ENCODE measurements at places on chromosomes 2 and 18.

DNA sequence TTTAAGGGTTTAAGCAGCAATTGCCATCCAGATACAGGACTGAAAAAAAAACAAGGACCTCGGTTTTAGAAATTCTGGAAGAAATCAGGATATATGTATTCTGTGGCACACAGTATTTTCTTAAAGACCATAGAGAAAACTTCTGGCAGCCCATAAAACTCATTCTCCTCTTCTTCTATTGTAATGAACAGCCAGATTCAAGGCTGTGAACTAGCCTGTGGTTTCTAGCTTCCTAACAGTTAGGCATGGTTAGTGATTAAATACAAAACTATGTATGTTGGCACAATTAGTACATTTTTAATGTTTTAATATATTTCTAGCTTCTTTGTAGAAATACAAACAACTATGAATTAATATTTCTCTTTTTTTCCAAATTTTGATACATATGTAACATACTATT lies 555.7 kb downstream of the DSC3 start:
- H3K36me3 ChIP-seq, result no peaks in the 10 kb centered on the region
- H3K4me3 ChIP-seq, result no peak overlapping the region
- DNase-seq, result no peak
- no peaks in the 10 kb centered on the region for H3K4me1 ChIP-seq
- H3K27ac ChIP-seq, result no peak overlapping the region
- H3K27me3 ChIP-seq, result no peaks in the 10 kb centered on the region

DNA sequence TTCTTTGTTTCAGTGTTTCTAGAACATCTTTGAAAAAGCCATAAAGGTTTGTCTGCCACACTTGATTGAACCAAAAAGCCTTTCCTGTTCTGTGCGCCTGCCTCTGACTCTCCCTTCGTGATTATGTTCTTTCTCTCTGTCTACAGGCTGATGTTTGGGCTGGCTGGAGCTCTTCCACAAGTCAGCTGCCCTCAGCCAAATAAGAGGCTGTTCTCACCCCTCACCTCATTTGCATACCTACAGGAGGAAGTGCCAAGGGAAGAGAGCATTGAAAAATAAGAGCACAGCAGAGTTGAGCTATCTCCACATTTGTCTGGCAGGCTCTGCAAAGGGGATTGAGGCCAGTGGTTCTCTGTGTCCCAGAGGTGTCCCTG lies 15.8 kb downstream of the INPP5D start:
- H3K27me3 ChIP-seq, result no peaks in the 10 kb centered on the region
- no peak for DNase-seq
- peak overlapping the region; percentile 27 for H3K27ac ChIP-seq
- H3K36me3 ChIP-seq, result no peaks in the 10 kb centered on the region

- H3K4me3 ChIP-seq, result no peak overlapping the region
- no peaks in the 10 kb centered on the region for H3K27me3 ChIP-seq
- no peak for DNase-seq
- no peaks in the 10 kb centered on the region for H3K4me1 ChIP-seq
Measured at GRCh38 chr2:127401757-127402695, 14.3 kb upstream of the MAP3K2 start.

GRCh38 chr2:143564419-143564818 lies 435.2 kb downstream of the ARHGAP15 start:
- DNase-seq, result no peak
- H3K27me3 ChIP-seq, result no peaks in the 10 kb centered on the region
- H3K4me1 ChIP-seq, result no peaks in the 10 kb centered on the region
- H3K4me3 ChIP-seq, result no peak overlapping the region
- no peaks in the 10 kb centered on the region for H3K36me3 ChIP-seq
- no peak overlapping the region for H3K27ac ChIP-seq

- H3K27ac ChIP-seq, result no peak overlapping the region
- peaks cover 4% of the 10 kb centered on the region for H3K36me3 ChIP-seq
- H3K4me1 ChIP-seq, result no peaks in the 10 kb centered on the region
- no peaks in the 10 kb centered on the region for H3K27me3 ChIP-seq
- no peak for DNase-seq
- H3K4me3 ChIP-seq, result no peak overlapping the region
Measured at GRCh38 chr2:72605836-72606442, 219.9 kb downstream of the EXOC6B start.

GRCh38 chr18:49988733-49989132 lies 175.4 kb upstream of the ACAA2 start:
- no peaks in the 10 kb centered on the region for H3K27me3 ChIP-seq
- H3K27ac ChIP-seq, result no peak overlapping the region
- no peaks in the 10 kb centered on the region for H3K36me3 ChIP-seq
- DNase-seq, result no peak
- no peak overlapping the region for H3K4me3 ChIP-seq
- no peaks in the 10 kb centered on the region for H3K4me1 ChIP-seq

- peak within 1 kb of the TSS; percentile 54 for H3K4me3 ChIP-seq
- H3K36me3 ChIP-seq, result no peaks in the 10 kb centered on the region
- peak; percentile 71 for DNase-seq
- H3K27ac ChIP-seq, result peak within 1 kb of the TSS; percentile 85
Measured at GRCh38 chr2:9205963-9206948, at the start of gene ASAP2. ASAP2 (plus strand) TSS chr2:9206812; CDS start chr2:9207105, 293 bp downstream.

GRCh38 chr2:146108993-146109392 lies 1589.1 kb upstream of the ZEB2 start:
- H3K27ac ChIP-seq, result no peak overlapping the region
- H3K4me1 ChIP-seq, result no peaks in the 10 kb centered on the region
- H3K36me3 ChIP-seq, result no peaks in the 10 kb centered on the region
- H3K27me3 ChIP-seq, result no peaks in the 10 kb centered on the region

DNA sequence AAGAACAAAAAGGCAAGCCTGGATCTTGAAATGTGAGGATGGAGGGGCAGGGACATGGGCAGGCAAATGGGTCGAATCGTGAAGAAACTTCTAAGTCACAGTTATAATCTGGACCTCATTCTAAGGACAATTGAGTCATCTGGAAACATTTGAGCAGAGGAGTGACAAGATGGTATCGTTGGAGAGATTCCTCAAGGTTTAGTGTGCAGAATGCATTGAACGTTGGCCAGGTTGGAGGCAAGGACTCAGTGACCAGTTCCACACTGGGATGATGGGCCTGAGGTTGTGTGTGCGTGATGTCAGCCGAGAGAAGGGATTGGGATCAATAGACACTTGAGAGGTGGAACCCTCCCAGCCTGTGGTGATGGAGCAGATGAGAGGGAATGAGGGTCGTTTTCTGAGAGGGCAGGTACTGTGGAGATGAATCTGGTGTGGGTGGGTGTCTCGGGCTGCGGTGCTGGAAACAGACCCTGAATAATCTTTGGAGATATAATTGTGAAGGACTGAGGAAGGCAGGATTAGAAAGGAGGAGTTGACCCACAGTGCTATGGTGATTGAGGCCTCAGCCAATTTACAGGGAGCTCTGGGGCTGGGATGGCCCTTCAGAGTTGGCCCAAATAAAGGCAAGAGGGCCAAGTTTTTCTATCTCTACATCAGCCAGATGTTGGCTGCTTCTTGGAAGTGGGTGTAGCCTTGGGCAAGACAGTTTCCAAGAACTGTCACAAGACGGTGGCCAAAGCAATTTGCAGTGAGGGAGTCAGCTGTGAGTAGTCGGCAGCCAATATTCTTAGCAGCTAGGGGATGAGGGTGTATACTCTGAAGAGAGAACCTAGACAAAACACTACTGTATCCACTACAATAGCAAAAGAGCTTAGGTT lies 5.8 kb upstream of the ZNF532 start:
- H3K4me3 ChIP-seq, result no peak overlapping the region
- no peaks in the 10 kb centered on the region for H3K27me3 ChIP-seq
- peaks cover 5% of the 10 kb centered on the region for H3K4me1 ChIP-seq
- DNase-seq, result peak; percentile 43

DNA sequence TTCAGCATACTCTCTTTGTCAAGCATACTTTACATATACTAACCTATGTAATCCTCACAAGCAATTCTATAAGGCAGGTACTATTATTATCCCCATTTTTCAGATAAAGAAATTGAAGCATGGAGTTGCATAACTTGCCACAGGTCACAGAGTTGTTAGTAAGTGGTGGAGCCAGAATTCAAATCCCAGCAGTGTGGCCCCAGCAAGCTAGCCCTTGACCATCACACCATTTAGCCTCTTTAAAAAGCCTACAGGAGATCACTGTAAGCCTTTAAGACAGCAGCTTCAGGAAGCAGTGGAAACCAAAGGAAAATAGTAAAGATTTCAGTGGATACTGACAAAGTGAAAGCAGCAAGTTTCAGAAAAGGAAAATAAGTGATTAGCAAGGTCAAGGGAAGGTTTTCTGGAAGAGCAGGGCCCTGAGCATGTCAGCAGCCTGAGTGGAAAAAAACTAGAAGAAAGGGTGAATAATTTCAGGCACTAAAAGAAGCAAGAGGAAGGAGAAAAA lies 11.7 kb downstream of the B4GALT6 start:
- no peak overlapping the region for H3K27ac ChIP-seq
- H3K4me1 ChIP-seq, result no peaks in the 10 kb centered on the region
- no peaks in the 10 kb centered on the region for H3K27me3 ChIP-seq
- no peaks in the 10 kb centered on the region for H3K36me3 ChIP-seq
- no peak for DNase-seq

- no peaks in the 10 kb centered on the region for H3K36me3 ChIP-seq
- no peak overlapping the region for H3K27ac ChIP-seq
- no peak overlapping the region for H3K4me3 ChIP-seq
- no peaks in the 10 kb centered on the region for H3K4me1 ChIP-seq
- H3K27me3 ChIP-seq, result no peaks in the 10 kb centered on the region
Measured at GRCh38 chr18:26565514-26565913, 17.2 kb upstream of the KCTD1 start.

DNA sequence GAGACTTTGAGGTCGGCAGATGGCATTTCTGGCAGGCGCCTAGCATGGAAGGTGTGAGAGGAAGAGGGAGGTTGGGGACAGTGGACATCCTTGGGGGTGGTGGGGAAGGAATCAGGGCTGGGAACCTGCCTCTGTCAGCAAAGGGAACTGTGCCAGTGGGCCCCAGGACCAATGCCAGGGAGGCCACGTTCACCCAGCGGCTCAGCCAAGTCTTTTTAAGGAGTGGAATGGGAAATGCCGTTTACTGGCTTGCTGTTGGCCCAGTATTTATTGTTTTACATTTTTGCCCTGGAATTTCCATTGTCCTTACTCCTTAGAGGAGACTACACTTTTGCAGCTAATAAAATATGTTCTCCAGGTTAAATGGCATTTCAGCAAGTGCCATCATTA lies 135.2 kb downstream of the MCFD2 start:
- no peaks in the 10 kb centered on the region for H3K36me3 ChIP-seq
- H3K4me3 ChIP-seq, result no peak overlapping the region
- no peaks in the 10 kb centered on the region for H3K27me3 ChIP-seq

DNA sequence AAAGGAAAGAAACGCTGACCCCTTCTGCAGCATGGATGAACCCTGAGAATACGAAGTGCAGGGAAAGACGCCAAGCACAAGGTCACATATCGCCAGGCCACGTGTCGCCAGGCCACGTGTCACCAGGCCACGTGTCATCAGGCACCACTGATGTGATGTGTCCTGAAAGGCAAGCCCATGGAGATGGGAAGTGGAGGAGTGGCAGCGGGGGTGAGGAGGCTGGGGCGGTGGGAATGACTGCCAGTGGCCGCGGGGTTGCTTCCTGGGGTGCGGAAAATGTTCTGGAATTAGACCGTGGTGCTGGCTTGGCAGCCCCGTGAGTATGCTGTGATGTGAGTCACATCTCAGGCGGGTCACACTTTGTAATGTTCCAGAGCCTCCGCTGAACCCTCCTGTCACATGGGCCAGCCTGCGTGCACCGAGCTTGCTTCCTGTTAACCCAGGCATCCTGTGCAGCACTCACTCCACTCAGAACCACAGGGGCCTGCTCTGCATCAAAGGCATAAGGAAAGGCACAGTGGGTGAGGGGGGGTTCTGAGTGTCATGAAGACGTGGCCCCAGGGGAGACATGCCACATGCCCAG lies 39.0 kb downstream of the SLC66A2 start:
- no peak overlapping the region for H3K4me3 ChIP-seq
- no peaks in the 10 kb centered on the region for H3K27me3 ChIP-seq
- H3K4me1 ChIP-seq, result no peaks in the 10 kb centered on the region
- no peak overlapping the region for H3K27ac ChIP-seq

GRCh38 chr18:9824474-9824832 lies 61.3 kb upstream of the TXNDC2 start:
- DNase-seq, result no peak
- no peaks in the 10 kb centered on the region for H3K27me3 ChIP-seq
- peaks cover 7% of the 10 kb centered on the region for H3K4me1 ChIP-seq

Data from uterus (tissue), 4 donors.